Activated T-cell treated with anti-CD3 and anti-CD28 coated beads, Interleukin-2, amount 50 U/mL, for 24 hours (primary cell): ENCODE measurements at places on chromosomes 3 and 15.

DNA sequence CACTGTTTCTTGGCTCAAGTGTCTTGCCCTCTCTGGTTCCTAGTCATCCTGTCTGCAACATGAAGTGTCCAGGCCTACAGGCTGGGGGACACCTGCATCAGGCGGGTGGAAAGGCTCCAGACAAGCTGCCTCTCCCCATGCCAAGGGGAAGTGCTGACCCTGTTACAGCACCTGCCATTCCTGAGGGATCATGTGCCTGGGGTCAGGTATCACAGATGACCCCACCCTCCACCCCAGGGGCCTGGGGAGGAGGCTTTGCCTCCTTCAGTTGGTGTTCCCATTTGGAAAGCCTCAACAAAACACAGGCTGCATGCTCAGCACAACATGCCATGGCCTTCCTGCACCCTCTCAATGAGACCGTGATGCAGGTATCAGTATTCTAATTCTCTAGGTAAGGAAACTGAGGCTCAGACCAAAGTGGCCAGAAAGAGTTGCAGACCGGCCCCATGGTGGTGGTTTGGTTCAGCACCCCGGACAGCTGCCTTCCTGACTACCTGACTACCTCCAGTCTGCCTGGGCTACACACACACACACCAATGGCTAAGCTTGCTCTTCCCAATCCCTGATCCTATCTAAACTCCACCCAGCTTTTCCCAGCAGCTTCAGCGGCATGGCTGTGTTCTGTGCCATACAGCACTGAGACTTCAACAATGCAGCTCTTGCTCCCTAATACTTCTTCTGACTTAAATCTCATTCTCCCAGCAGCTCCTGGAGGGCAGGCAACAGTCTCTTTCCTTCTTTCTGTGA is 69.7 kb upstream of the LINGO1 start:
- no peak overlapping the region for H3K27ac ChIP-seq
- H3K36me3 ChIP-seq: no peaks in the 10 kb centered on the region
- H3K4me1 ChIP-seq: no peaks in the 10 kb centered on the region
- no peak overlapping the region for H3K4me3 ChIP-seq

- no peak overlapping the region for H3K4me3 ChIP-seq
- H3K36me3 ChIP-seq: no peaks in the 10 kb centered on the region
- H3K27ac ChIP-seq: no peak overlapping the region
- no peaks in the 10 kb centered on the region for H3K4me1 ChIP-seq
- no peak for DNase-seq
- no peaks in the 10 kb centered on the region for H3K27me3 ChIP-seq
Measured at GRCh38 chr15:99863550-99864198, 130.4 kb upstream of the LYSMD4 start.

DNA sequence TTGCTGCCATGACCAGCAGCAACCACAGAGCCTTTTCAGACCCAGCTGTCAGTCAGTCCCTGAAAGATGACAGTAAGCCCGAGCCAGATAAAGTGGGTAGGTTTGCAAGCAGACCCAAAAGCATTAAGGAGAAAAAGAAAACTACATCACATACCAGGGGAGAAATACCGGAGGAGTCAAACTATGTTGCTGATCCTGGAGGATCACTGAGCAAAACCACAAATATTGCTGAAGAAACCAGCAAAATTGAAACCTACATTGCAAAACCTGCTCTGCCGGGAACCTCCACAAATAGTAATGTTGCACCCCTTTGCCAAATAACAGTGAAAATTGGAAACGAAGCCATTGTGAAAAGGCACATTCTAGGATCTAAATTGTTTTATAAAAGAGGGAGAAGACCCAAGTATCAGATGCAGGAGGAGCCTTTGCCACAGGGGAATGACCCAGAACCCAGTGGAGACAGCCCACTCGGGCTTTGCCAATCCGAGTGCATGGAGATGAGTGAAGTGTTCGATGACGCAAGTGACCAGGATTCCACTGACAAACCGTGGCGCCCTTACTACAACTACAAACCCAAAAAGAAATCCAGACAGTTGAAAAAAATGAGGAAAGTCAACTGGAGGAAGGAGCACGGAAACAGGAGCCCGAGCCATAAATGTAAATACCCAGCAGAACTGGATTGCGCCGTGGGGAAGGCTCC is 42.1 kb upstream of the RASA2 start:
- H3K4me3 ChIP-seq: no peak overlapping the region
- no peak overlapping the region for H3K27ac ChIP-seq
- DNase-seq: no peak
- H3K4me1 ChIP-seq: peaks cover 31% of the 10 kb centered on the region
- H3K27me3 ChIP-seq: no peaks in the 10 kb centered on the region

GRCh38 chr3:87410110-87410509 is 133.7 kb upstream of the POU1F1 start:
- no peak for DNase-seq
- no peak overlapping the region for H3K27ac ChIP-seq
- H3K4me1 ChIP-seq: no peaks in the 10 kb centered on the region
- no peaks in the 10 kb centered on the region for H3K36me3 ChIP-seq
